Posterior cingulate gyrus (tissue), 11 donors: ENCODE measurements at places on chromosomes 5 and 9.

- no peak for DNase-seq
These were observed 129.6 kb upstream of the CNTLN start for GRCh38 chr9:17005056-17005823.

GRCh38 chr9:22922222-22922621 lies 475.6 kb downstream of the DMRTA1 start:
- DNase-seq: no peak

- no peak for DNase-seq
These were observed 24.6 kb downstream of the SPARC start for GRCh38 chr5:151661968-151662732.

- no peak for DNase-seq
These were observed 212.2 kb downstream of the PDZD2 start for GRCh38 chr5:31850981-31851689.

- peak; percentile 81 for DNase-seq
These were observed 482.9 kb downstream of the AGTPBP1 start for GRCh38 chr9:85258823-85259370.

- DNase-seq: no peak
These were observed 14.6 kb downstream of the HSPB3 start for GRCh38 chr5:54470128-54470527.

GRCh38 chr5:157913575-157913974 lies 54.6 kb upstream of the CLINT1 start:
- DNase-seq: no peak

GRCh38 chr9:23769307-23769935 lies 56.6 kb downstream of the ELAVL2 start:
- no peak for DNase-seq

DNA sequence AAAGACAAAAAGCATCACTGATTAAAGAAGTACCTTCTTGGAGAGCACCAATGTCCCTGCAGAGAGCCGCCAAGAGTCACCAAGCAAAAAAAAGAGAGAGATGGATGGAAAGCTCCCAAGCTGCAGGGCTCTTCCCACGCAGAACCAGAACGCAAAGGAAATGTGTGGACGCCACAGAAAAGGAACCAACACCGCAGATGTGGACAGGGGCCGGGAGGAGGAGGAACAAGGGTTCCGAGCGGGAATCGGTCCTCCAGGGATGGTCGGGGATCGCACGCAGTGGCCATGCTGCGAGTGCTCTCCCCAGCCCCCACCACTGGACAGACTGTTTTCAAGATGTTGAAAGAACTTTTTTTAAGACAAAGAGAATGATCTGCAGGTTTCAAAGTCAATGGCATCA lies 40.2 kb upstream of the ZNF354A start:
- peak; percentile 87 for DNase-seq

DNA sequence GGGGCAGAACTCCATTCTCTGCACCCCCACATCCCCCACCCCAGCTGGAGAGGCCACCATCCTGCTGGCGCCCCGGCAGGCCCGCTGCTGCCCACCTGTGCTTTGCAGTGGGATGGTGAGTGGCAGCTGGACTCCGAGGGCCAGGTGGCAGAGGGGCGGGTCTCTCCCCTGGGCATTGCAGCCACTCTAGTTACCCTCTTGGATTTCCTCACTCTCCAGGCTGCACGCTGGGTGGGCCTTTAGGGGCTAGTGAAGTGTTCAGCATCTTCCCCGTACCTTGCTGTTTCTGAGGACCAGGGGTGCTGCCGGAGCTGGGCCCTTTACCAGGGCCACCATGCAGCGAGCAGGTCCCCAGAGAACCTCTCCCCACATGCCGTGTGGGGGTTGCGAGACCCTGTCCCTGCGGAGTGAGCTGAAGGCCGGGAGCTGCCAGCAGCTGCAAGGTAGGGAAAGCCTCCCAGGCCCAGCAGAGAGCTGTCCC lies 88.4 kb upstream of the SH3PXD2B start:
- DNase-seq: no peak

DNA sequence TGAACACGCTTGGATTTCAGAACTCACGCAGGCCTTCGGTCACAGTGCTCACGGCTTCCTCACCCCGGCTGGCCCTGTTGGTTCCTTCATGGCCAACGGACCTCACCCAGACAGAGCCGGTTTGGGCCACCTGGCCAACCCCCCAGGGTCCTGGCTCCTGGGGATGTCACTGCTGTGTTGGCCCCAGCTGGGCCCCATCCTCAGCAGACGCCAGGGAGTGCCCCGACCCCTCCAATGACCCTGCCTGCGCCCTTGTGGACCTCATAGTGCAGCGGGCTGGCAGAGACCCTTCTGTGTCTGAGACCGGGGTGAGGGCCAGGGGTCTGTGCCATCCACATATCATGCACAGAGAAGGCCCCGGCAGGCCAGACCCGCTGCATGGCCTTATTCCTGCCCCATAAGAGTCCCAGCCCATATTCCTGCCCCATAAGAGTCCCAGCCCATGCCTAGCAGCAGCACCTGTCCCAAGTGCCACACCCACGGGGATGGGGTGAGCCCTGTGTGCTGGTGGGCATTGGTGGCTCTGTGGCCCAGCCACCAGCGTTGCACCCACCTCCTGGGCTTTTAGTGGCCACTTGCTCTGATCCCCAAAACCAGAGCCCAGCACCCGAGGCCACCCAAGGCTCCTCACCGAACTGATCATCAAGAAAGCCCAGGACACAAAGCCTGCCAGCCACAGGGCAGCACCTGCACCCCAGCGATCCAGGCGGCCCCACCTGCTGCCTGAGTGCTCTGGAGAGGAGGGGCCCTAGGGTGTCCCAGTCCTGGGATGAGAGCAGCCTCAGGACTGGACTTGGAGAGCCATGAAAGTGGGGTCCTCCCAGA lies 1.3 kb upstream of the LPCAT1 start:
- peak; percentile 13 for DNase-seq

GRCh38 chr5:119373449-119373858 lies 17.6 kb downstream of the TNFAIP8 start:
- DNase-seq: no peak

GRCh38 chr9:100021931-100022330 lies 76.9 kb downstream of the ERP44 start:
- no peak for DNase-seq

GRCh38 chr5:83281658-83282057 lies 189.9 kb upstream of the VCAN start:
- DNase-seq: no peak

- DNase-seq: no peak
These were observed 46.0 kb downstream of the CNOT6 start for GRCh38 chr5:180540050-180540694.

GRCh38 chr9:33105959-33106358 lies 29.5 kb upstream of the SMU1 start:
- DNase-seq: no peak

- DNase-seq: no peak
These were observed 1.6 kb upstream of the FBXW11 start for GRCh38 chr5:172008111-172008455.

DNA sequence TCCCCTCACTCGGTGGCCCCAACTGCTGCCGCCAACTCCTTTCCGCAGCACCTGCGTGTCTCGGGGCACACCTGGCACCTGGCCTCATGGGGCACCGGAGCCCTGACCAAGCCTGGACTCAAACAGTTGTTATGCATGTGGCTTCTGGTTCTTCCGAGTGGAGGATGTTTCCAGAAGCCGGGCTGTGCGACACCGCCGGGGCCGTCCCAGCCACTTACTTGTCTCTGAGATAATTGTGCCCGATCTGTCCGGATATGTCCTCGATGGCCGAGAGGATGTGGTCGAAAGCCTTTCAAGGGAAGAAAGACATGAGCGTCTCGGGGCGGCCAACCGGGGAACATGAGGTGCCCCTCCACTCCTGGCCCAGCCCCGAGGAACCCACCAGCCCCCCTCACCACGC lies 38.4 kb downstream of the EXOC3 start:
- DNase-seq: no peak

GRCh38 chr5:60024104-60024503 lies 130.6 kb upstream of the PDE4D start:
- DNase-seq: no peak

GRCh38 chr5:10286162-10286861 lies 21.4 kb downstream of the CMBL start:
- no peak for DNase-seq

DNA sequence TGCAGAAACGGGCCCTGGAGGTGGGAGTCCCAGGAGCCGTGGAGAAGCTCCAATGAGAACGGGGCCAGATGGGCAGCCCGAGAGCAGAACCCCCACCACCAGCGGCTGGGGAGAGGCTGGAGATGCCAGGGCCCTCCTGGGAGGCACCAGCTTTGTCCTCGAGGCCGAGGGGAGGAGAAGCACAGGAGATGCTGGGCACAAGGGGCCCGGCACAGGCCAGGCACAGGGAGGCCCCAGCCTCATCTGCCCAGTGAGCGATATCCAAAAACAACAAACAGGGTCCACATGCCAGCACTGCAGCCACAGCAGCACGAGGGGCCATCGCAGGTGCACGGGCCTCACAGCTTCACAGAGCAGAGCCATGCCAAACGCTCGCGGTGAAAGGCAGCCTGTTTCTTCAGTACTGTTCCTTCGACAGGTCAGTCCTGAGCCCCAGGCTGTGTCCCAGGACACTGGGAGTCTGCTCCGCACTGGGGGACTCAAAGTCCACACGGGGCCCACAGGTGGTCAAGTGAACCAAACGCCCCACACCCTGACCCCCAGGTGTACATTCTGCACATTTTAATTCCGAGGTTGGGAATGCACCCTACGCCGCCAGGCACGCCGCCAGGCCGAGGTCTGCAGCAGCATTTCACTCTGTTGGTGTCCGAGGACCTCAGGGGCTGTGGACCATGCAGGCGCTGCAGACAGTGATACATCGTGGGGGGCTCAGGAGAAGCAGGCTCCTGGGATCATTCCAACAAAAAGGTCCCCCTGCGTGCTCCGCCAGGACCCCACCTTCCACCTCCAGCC lies 9.5 kb downstream of the LPCAT1 start:
- no peak for DNase-seq

GRCh38 chr9:133103183-133103986 lies 17.7 kb downstream of the RALGDS start:
- DNase-seq: peak; percentile 78

DNA sequence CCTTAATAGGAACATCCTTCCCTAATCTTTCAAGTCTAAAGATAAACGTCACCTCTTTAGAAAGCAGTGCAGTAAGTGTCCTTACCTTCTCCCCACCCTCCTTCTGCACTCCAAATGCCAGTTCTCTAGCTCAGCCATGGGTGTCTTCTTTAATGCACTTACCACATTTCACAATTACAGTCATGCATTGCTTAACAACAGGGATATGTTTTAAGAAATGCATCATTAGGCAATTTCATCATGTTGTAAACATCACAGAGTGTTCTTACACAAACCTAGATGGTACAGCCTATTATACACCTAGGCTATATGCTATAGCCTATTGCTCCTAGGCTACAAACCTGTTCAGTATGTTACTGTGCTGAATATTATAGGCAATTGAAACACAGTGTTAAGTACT lies 91.2 kb downstream of the RFX3 start:
- DNase-seq: no peak
